ENCODE measurements at places on chromosomes 7 and 10.

GRCh38 chr10:88281592-88282347, 301.3 kb downstream of the RNLS start:
- no peak for DNase-seq

- no peak for DNase-seq
These were observed 21.3 kb downstream of the CPXM2 start for GRCh38 chr10:123870260-123870659.

- DNase-seq: no peak
These were observed 2.0 kb downstream of the POR start for GRCh38 chr7:75916685-75917634.

- DNase-seq: no peak
These were observed 86.8 kb upstream of the KMT2C start for GRCh38 chr7:152522571-152523067.

GRCh38 chr10:87723500-87723899, 63.8 kb downstream of the PAPSS2 start:
- no peak for DNase-seq

DNA sequence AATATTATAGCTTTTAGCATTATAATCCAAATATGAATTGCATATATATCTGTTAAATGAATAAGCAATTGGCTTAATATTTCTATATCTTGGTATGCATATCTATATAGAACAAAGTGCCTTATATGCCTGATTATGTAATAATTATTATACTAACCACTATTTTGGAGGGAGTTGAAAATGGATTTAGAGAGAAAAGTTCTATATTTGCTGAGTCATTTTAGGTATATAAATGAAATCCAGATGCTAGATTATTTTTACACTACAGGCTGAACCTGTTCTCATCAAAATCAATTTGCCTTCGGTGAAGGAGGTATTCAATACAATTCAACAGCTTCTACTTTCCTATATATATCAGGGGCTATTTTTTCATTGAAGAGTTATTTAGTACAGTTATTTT, 276.4 kb downstream of the PCLO start:
- DNase-seq: no peak

GRCh38 chr10:77306666-77307065, 330.9 kb downstream of the KCNMA1 start:
- no peak for DNase-seq

GRCh38 chr10:73647211-73647874, 6.1 kb upstream of the MYOZ1 start:
- no peak for DNase-seq

GRCh38 chr10:60105295-60105695, 198.9 kb upstream of the CCDC6 start:
- no peak for DNase-seq

DNA sequence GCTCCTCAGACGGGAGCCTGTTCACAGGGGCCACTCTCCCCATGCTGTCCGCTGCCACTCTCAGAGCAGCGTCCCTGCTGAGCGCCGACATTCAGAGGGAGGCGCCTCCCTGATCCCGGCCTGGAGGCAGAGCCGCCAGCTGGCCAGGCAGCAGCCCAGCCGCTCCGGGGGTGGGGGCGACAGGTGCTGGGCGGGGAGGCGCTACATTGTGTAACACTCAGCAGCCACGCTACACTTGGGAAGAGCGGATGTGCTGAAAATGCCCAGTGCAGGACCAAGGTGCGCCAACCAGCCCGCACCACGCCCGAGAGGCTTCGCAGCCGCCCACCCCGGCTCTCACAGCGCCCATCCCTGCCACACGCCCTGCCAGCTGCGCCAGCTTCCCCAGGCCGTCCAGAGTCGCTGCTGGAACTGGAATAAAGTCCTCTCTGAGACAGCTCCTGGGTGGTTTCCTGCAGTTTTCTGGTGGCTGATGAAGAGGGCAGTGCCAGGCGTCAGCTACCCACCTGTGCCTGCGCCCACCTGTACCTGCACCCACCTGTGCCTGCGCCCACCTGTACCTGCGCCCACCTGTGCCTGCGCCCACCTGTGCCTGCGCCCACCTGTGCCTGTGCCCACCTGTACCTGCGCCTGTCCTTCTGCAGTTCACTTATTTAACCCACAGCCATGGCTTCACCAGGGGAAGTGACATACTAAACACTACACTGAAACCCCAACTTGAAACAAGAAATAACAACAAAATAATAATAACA, 25.7 kb downstream of the STK32C start:
- DNase-seq: no peak

- DNase-seq: no peak
These were observed 6.5 kb downstream of the SGCE start for GRCh38 chr7:94649450-94649849.

- DNase-seq: no peak
These were observed 81.1 kb upstream of the MBL2 start for GRCh38 chr10:52853704-52854103.

- DNase-seq: no peak
These were observed 49.6 kb upstream of the CHST15 start for GRCh38 chr10:124142960-124143359.

- no peak for DNase-seq
These were observed 72.2 kb downstream of the MTURN start for GRCh38 chr7:30206942-30207341.

DNA sequence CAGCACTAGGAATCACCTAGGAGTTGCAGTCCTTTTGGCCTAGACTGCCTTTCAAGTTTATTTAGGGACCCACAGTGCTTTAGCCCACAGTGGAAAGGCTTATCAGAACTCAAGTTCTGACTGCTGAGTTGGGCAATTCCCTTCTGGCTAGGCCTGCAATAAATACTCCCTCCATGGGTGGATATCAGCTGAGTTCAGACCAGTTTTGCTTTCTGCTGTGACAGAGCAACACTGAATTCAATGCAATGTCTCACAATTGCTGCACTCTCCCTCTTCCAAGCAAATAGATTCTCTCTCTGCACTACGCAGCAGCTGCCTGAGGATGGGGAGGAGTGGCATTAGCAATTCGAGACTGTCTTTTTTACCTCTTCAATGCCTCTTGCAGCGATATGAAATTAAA, 1153.3 kb downstream of the SORCS1 start:
- no peak for DNase-seq

GRCh38 chr7:41116817-41117216, 586.1 kb downstream of the INHBA start:
- no peak for DNase-seq

Measured in esophagus squamous epithelium (tissue), 5 donors.